ENCODE measurements at places on chromosomes 5 and 9. TPM values are rescaled to one million over a fixed set of nuclear protein-coding genes. Genes with fewer than 3 reads are reported as not detected.

MSX2 gene
- 69.7 TPM for total RNA-seq

DNA sequence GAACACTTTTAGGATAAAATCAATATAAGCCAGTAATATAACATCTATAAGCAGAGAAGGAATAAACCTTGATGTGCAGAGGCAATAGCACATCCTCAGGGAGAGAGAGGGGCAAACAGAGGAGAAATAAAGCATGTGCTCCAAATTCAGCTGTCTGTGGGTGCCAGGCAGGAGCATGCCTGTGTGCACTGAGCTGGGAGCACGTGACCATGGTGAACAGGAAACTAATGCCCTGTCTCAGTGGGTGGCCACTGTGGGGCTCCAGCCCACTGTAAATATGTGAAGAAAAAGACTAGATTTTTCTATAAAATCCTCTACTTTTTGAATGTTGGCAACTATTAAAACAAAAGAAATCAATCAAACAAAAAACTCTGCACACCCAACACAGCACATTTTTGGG, 55.3 kb downstream of the FYB1 start:
- no peak for DNase-seq

DNA sequence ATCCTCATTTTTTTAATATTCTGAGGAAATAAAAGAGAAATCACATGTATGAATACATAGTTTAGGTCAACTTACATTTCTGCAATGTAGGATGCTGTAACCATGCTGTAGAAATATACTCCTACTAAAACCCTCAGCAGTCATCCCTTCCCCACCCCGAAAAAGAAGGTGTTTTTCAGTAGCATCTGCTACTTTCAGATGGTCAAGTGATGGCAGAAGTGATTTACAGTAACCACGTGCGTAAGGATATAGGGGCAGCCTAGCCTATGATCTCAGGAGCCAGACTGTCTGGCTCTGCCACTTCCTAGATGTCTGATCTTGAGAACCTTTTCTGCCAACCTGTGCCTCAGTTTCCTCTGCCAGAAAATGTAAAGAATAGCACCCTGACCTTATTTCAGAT, 26.0 kb upstream of the SYK start:
- DNase-seq = no peak

GRCh38 chr5:66558560-66558959, 37.6 kb upstream of the MAST4 start:
- no peak for DNase-seq

ANKRD33B gene
- total RNA-seq = 3.4 TPM

GRCh38 chr9:87944096-87944495, 26.3 kb downstream of the SPATA31C1 start:
- DNase-seq = no peak

All from type B pancreatic cell (in vitro differentiated cells).